ENCODE measurements at places on chromosomes 6 and 20. TPM values are rescaled to one million over a fixed set of nuclear protein-coding genes. Genes with fewer than 3 reads are reported as not detected.
A peak's percentile ranks its signal among the peaks of the same experiment; 100 is the strongest.

- peak; percentile 36 for DNase-seq
These were observed 24.6 kb upstream of the TNFRSF21 start for GRCh38 chr6:47334334-47334733.

The ZKSCAN4 gene
- 4.8 TPM for total RNA-seq

DNA sequence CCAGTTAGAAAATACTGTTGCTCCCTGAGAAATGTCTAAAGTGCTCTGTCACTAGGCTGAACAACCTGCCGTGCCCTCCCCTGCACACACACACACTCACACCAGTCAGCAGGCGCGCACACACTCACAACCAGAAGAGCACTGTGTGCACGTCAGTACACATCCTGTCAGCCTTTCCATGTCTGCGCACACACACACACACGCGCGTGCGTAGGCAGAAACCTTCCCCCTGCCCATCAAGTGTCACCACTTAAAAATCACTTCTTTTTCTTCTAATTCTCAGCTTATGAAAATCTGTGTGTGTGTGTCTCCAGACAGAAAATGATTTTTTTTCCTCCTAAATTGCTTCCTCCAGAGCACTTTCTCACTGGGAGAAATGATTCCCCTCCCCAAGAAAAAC is 100.3 kb downstream of the EDN3 start:
- DNase-seq: no peak

GRCh38 chr20:60213126-60213893 is 255.1 kb downstream of the CDH26 start:
- no peak for DNase-seq

DNA sequence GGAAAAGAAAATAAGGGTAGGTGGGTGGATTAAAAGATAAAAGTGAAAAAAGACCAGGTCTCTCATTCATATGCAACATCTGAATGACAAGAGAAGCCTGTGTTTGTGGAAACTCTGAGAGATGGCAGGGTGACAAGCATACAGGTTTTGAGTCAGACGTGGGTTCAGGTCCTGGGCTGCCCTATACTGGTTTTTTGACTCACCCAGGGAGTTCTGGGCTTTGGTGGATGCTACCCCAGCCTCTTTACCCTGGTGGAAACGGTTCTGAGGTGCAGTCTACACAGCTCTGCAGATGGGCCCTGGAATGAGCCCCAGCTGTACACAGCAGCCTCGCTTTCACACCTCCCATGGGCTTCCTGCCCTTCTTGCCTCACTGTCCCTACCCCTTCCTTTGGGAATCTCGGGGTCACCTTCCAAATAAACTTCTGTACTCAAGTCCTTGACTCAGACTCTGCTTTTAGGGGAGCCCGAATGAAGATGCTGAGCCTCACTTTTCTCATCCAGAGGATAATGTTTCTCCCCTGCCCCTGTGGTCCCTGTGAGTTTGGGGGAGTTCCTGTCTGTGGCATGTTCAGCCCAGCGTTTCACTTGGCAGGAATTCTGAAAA is 77.7 kb upstream of the CLDN20 start:
- no peak for DNase-seq

The KCNK5 gene
- not detected for total RNA-seq

- DNase-seq: peak; percentile 6
These were observed 52.9 kb downstream of the EDN1 start for GRCh38 chr6:12343122-12343439.

DNA sequence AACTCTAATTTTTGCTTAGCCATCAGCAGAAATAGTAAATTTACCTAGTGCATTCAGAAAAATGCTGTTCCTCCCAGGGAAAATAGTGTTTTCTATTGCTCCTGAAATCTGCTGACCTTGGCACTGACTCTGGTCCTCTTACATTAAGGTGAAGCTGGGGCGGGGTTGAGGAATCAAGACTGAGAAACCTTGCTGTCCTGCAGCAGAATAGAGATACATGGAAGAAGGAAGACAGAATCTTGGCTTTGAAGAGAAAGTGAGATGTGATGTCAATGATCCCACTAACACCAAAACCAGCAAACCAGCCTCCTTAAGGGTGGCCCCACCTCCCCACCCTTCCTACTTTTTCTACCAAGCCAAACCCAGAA is 840 bp upstream of the LY86 start:
- DNase-seq: no peak

DNA sequence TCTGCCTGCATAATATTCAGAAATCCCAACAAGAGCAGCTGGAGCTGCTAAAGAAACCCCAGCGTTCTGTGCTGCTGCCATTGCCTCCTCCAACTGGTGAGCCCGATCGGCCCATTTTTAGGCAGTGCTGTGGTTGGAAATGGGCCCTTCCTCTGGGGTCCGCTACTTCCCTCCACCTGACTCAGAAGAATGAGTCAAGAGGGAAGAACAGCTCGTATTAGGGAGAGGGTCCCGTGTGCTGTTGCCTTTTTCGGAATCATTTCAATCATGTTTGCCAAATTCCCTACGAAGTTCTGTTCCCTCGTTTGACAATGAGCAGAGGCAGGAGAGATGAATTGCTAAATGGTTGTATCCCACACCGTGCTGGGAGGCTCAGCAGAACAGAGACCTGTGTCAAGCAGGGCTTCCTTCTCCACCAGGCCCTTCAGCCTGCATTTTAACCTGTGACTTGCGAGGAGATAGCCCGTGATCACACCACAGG is 38.4 kb downstream of the THBS2 start:
- no peak for DNase-seq

- no peak for DNase-seq
These were observed 867 bp downstream of the EBF4 start for GRCh38 chr20:2693286-2694007.

GRCh38 chr6:46893648-46894047 is 28.1 kb downstream of the ADGRF5 start:
- no peak for DNase-seq

GRCh38 chr6:119162134-119162775 is 83.8 kb upstream of the FAM184A start:
- no peak for DNase-seq

The PAX1 gene
- total RNA-seq: not detected

The TNFRSF6B gene
- 5.9 TPM for total RNA-seq

GRCh38 chr6:82410151-82410648 is 46.6 kb downstream of the TPBG start:
- no peak for DNase-seq

The SLC17A9 gene
- total RNA-seq: not detected

GRCh38 chr20:15065794-15066193 is 728.4 kb upstream of the FLRT3 start:
- DNase-seq: no peak

GRCh38 chr6:3352678-3353077 is 93.9 kb downstream of the PSMG4 start:
- DNase-seq: no peak

The HTR1E gene
- not detected for total RNA-seq

Measured in HT1080 (cell line).